Mucosa of gallbladder (tissue), 1 donor: ENCODE measurements at places on chromosomes 5 and 9. TPM values are rescaled to one million over a fixed set of nuclear protein-coding genes. Genes with fewer than 3 reads are reported as not detected.

DNA sequence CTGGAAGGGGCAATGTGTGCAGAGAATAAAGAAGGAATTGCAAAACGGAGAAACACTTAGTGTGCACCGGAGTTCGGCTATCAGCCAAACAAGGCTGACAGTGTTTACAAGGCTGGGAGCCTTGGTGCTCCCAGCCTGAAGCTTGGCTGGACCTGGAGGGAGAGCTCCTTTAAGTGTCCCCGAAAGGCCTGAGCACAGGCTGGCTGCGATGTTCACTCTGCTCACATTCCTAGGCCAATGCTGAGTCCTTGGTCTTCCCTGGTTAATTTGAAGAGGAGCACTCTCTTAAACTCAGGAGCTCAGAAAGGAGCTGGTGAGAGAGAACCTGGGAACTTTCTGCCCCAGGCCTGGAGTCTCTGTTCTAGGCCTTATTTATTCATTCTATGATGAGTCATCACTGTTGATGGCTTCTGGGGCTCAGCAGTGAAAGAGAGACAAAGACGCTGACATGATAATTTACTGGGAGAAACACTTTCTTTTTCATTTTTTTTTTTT, 88.6 kb upstream of the MYO10 start:
- no peak for DNase-seq

- no peak for DNase-seq
These were observed 6.5 kb downstream of the TMEM245 start for GRCh38 chr9:109113254-109113653.

DNA sequence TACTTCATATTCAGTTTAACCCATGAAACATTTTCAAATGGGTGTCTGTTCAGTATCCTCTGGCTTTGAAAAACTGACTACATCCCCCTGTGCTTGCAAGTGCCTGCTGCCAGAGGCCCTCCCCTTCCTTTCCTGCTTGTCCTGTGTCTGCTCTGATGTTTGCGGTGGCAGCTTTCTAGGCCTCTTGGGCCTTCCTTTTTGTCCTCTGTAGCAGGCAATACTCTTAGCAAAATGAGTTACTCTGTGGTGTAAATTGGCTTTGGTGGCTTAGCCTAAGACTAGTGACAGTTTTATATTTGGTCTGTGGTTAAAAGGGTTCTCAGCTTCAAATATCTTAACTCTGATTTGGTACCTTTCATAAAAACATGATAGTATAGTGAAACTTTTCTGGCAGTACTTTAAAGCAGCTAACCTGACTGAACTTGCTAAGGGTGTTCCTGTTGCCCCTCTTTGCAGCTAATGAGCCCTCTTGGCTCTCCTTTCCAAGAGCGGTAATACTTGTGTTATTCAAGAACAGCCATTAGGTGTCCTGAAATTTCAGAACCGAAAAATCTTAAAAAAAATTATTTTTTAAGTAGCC, 76.6 kb downstream of the GOLM1 start:
- DNase-seq = no peak

- no peak for DNase-seq
These were observed 32.3 kb downstream of the GLRA1 start for GRCh38 chr5:151892393-151892792.

DNA sequence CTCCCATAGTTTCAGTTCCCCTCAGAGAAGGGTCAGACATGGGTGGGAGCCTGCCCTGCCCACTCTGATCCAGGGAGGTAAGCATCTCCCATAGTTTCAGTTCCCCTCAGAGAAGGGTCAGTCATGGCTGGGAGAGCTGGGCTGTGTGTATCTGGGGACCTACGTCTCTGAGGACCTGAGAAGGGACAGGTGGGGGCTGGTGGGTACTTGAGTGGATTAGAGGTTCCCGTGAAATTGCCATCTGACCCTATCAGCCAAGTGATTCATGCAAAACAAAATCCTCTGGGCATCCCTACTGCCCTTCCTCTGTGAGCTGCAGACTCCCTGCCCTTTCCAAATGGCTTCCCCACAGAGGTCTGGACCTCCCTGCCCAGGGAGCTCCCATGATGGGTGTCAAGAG, 3.9 kb downstream of the ENHO start:
- DNase-seq = no peak

DNA sequence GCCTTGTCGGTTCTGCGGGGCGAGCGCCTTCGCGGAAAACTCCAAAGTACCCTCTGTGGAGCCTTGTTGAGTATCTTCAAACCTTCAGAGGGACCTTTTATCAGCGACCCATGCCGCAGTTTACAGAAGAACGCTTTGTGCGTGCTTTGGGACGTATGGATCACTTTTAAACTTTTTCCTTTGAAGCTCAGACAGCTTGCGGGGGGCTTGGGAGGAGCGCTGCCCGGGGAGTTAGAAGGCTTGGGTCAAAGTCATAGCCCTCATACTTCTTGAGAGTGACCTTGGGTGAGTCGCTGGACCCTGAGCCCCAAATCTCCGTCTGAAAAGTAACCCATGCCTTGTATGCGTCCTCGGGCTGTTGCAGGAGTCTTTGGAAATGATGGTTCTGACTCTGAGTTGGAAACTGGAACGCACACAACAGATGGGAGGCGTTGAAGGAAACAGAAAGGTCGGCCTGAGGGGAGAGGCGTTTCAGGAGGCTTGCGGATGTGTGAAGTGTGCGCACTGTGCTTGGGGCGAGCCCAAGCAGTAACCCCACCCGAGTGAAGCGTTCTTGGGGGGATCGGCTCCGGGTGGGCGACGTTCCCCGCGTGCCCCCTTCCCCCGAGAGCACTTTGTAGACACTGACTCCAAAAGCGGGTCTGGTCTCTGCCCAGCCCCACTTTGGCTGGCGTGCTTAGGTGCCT, 661 bp upstream of the SLC25A51 start:
- no peak for DNase-seq

GRCh38 chr5:128905568-128906110, 59.6 kb upstream of the SLC27A6 start:
- DNase-seq = peak; percentile 37

DNA sequence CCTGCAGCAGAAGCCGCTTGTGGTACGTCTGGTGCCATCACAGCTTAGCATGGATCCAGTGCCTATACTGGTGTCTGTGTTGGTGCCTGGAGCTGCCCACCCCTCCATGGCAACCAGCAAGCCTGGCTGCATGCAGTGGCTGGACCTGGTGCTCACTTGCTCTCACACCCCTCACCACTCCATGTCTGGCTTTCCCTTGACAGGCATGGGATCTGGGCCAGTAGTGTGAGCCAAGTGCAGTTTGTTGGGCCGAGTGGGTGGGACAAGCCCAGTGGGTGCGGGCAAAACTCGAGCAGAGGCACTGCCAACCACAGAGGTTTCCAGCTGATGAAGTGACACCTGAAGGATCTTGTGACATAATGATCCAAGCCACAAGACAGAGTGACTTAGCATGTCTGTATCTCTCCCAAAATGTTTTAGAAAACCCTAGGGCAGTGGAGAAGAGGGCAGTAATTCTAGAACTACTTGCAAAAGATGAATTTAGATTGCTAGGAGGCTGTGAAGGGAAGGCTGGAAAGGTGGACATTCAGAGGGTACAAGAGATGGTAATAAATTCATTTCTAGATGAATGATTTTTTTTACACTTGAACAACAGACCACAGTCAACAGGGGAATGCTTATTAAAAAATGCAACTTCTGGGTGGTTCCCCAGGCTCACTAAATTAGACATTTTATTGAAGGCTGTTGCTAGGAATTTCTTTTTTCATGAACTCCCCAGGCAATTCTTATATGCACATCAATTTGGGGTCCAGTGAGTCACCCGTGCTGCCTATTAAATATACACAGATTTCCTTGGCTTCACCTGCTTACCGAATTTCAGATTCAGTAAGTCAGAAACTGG, 660.3 kb downstream of the TLR4 start:
- no peak for DNase-seq

GRCh38 chr9:89038382-89039103, 47.3 kb downstream of the S1PR3 start:
- no peak for DNase-seq

- no peak for DNase-seq
These were observed 148.2 kb downstream of the CAAP1 start for GRCh38 chr9:26744191-26744965.

DNA sequence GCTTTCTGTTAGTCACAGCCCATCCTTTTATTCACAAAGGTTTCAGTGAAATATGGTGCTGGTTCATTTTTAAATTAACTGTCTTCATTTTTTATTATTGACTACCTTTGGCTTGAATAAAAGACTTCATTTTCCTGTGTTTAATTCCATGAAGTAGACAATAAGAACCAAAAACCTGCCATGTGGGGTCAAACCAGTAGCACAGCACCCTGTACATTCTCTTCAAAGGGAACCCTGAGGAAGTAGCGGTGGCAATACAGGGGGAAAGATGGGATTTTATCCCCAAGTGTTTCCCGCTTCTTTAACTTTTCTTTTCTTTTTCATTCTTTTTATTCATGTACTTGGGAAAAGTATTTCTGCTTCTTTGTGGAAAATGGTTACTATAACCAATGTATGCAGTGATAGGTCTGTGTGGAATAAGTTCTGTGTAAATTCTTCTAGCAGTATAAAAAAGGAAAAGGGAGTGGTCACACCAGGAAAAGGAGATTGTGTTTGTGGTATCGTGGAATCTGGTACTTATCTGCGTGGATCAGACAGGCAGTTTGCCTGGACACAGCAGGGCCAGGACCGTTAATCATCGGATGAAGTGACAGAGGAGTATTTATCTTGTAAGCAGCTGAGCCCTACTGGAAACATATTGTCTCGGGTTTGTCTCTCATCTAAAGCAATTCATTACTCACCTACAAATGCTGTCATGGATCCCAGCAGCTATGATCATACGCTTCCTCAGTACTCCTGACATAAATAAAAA, 94.2 kb downstream of the PPIC start:
- no peak for DNase-seq

GRCh38 chr5:10746711-10747110, 14.3 kb downstream of the DAP start:
- DNase-seq = peak; percentile 86

Gene TSC1
- total RNA-seq = 54.0 TPM

Gene DRD1
- total RNA-seq = 0.81 TPM

Gene FSD1L
- 9.3 TPM for total RNA-seq

Gene OSMR
- 26.8 TPM for total RNA-seq

Gene LRRC70
- 1.0 TPM for total RNA-seq

Gene CDHR2
- 65.7 TPM for total RNA-seq
